Esophagus mucosa (tissue), 1 donor: ENCODE measurements at places on chromosomes 12 and 14. TPM values are rescaled to one million over a fixed set of nuclear protein-coding genes. Genes with fewer than 3 reads are reported as not detected.

The GALNT9 gene
- total RNA-seq, result not detected

The PRPH gene
- total RNA-seq, result 0.64 TPM

DNA sequence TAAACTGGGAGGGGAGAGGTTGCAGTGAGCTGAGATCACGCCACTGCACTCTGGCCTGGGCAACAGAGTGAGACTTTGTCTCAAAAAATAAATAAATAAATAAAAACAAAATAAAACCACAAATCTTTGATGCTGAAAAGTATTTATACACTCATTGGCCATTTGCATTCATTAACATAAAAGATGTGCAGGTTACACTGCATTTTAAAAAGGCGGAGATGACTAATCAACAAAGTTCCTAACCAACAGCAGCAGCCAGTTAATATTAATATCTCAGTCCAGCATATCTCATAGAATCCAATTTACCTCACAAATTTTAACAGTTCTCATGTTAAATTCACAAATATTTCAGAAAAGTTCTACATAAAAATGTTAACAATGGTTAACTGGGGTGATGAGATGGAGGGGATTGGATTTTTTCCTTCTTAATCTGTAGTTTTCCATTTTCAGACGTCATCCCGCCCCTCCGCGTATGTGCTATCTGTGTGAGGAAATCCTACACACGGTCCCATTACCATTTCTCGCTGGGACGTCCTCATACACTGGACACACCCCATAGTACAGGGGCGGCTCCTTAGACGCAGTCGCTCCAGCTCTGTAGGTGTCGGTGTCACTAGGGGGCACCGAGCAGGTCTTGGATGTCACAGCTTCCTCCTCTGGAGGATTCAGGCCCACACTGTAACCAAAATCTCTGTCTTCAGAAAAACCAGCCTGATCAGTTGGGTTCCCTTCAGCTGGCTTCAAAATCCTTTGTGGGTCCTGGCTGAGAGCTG, 7.3 kb downstream of the ANKLE2 start:
- ATAC-seq, result no peak

DNA sequence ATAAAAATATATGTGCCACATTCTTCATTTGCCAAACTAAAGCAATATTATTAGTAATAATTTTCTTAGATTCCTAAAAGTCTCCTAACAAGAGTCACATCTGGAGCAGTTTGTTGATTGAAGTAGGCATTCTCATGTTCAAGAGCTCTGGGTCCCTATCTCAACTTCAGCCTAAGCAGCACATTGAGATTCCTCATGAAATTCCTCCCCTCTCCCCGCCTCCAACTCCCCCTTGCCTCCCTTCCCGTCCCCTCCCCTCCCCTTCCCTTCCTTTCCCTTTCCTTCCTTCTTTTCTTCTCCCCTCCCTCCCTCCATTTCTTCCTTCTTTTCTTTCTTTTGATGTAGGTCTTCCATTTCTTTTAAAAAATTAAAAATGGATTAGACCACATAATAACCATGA, 48.7 kb upstream of the NAV3 start:
- ATAC-seq, result no peak

GRCh38 chr14:93943052-93943451, 15.9 kb downstream of the FAM181A start:
- ATAC-seq, result no peak

DNA sequence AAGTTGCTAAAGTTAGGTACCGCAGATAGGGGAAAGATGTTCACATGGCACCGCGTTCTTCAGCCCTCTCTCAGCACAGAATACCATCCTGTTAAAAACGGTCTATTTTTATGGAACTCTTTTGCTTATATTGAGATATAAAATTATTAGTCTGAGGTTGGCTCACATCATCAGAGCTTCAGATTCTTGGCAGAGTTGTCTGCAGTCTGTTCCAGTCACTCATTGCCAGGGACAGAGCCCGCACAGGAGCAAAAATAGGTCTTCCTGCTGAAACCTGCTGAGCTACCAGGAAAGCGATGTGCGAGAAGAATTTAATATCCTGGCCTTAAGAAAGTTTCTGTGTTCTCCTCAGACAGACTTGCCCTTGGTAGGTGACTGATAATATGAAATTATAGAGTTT, 249.8 kb downstream of the VRK1 start:
- no peak for ATAC-seq

GRCh38 chr14:91400696-91401095, 16.9 kb downstream of the CCDC88C start:
- ATAC-seq, result no peak

GRCh38 chr12:1064317-1064716, 73.3 kb downstream of the ERC1 start:
- no peak for ATAC-seq

- ATAC-seq, result no peak
Observed at GRCh38 chr14:58639198-58639565, 1.4 kb downstream of the DACT1 start.

- no peak for ATAC-seq
Observed at GRCh38 chr12:51244269-51244668, 5.6 kb downstream of the DAZAP2 start.
